Kidney tubule cell (primary cell): ENCODE measurements at places on chromosomes 1 and 21.

DNA sequence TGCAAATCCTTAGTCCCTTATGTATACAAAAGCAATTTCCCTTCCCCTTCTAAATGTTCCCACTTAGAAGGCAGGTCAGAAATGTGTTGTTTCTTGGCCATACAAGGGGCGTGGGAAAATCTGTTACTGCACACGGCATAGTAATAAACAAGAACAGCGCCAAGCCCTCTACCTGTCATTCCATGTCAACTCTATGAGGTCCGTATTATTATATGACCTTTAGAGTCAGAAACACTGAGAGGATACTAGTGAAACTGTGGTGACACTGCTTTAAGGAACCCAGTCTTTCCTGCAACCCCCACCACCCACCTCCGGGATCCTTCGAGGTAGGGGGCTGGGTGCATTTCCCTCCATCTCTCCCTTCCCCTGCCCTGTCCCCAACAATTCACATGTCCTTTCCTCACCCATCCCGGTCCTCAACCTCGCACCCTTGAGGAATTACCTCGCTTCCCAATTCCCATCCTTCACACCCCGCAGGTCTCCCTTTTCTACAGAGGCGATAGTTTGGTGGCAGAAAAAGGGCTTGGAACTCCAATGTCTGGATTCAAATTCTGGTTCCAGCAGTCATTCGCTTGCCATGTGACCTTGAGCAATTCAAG is 647 bp downstream of the SDHB start:
- DNase-seq = no peak

DNA sequence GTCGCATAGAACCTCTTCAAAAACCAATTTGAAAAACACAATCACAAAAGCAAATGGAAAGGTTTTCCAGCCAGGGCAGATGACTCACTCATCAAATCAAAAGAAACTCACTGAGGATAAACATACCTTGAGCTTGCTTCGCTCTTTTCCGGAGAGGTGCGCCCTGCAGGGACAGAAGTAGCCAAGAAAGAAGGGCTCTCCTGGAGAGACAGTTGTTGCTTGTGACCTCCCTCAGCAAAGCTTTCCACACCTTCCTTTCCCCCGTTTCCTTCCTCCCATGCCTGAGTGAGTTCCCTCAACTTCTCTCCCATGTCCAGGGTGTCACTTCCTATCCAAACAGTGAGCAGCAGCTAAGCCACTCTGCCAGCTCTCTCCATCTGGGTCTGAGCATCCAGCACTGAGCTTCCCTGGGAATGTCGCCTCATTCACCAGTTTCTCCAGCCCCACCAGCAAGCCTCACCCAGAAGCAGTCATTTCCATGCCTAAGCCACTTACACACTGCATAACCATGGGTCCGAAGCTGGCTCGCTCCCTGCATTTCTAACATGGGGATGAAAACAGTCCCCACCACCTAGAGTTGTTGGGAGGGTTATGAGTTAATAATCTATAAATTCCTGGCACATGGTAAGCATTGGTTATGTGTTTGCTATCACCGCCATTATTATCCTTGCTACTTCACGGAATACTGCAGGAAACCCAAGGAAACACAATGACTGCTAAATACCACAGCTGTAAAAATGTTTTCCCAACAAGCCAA is 75.0 kb downstream of the PTPN14 start:
- DNase-seq = no peak

DNA sequence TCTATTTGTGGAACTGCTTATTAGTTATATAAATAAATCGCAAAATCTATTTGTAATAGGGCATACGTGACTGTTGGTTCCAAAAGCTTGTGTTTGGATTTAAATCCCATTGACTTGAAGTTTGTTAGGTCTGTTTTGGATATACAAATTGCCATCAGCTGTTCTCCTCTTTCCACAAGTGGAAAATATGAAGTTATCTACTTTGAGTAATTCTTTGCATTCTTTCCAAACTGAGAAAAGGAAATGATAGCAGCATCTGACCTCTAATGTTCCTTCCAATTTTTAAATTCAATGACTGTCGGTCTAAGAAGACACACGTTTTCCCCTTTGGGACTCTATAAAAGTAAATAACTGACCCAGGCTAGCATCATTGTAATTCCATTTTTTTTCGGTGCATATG is 165.7 kb upstream of the SGIP1 start:
- no peak for DNase-seq

- no peak for DNase-seq
Measured at GRCh38 chr1:54743416-54744226, 20.7 kb downstream of the PARS2 start.

DNA sequence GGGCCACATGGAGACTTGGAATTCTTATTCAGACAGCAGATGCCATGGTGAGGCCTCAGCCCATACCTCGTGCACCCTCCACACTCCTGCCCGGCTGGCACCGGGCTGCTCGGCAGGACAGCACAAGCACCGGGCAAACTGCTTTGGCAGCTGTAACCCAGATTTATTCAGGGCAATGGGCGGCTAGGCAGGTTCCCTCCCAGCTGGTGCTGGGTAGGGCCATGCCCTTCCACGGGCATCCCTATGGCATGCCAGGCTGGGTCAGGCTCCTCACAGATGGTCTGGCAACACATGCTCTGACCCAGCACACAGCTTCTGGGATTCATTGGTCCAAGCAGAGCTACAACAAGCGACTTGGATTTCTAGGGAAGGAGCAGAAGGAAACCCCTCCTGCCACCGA is 53.4 kb downstream of the ATP1A1 start:
- no peak for DNase-seq
